ENCODE measurements at places on chromosomes 7 and 10.

DNA sequence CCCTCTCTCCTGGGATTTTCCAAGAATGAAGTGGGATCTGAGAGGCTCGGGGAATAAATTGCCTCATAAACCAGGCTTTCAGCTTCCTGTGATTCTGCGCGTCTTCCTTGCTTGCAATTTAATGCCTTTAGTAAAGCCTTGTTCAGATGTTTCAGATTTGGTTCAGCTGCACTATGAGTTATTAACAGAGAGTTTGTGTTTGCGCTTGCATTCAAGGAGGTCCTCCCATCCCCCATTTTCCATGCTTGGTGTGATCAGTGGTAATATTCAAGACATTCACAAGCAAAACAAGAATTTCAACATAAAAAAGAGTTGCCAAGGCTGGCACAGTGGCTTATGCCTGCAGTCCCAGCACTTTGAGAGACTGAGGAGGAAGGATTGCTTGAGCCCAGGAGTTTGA, 1068.9 kb downstream of the TYW1 start:
- DNase-seq, result no peak

GRCh38 chr7:149883452-149883861, 9.7 kb downstream of the ATP6V0E2 start:
- DNase-seq, result peak; percentile 85

DNA sequence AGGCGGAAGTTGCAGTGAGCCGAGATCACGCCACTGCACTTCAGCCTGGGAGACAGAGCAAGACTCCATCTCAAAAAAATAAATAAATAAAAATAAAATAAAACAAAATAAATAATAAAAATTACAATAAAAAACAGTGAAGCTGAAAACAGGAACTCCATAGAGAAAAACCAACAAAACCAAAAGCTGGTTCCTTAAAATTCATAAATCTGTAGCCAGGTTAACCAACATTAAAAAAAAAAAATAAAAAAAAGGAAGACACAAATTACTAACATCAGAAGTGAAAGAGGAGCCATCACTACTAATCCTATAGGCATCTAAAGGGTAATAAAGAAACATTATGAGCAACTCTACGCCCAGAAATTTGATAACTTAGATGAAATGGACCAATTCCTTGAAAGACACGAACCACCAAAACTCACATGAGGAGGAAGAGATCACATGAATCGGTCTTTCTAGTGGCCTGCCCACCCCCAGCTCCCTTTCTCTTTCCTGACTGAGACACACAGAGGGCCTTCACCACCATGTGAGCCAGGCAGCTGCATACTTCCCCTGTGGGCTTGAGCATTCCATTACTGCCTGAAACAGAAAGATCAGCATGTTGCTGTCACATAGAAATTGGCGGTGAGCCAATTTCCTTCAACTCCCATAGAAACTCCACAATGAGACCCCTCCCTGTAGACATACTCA, 208.7 kb downstream of the MAD1L1 start:
- no peak for DNase-seq

GRCh38 chr7:27198871-27199801, 755 bp downstream of the HOXA13 start:
- peak; percentile 87 for DNase-seq

DNA sequence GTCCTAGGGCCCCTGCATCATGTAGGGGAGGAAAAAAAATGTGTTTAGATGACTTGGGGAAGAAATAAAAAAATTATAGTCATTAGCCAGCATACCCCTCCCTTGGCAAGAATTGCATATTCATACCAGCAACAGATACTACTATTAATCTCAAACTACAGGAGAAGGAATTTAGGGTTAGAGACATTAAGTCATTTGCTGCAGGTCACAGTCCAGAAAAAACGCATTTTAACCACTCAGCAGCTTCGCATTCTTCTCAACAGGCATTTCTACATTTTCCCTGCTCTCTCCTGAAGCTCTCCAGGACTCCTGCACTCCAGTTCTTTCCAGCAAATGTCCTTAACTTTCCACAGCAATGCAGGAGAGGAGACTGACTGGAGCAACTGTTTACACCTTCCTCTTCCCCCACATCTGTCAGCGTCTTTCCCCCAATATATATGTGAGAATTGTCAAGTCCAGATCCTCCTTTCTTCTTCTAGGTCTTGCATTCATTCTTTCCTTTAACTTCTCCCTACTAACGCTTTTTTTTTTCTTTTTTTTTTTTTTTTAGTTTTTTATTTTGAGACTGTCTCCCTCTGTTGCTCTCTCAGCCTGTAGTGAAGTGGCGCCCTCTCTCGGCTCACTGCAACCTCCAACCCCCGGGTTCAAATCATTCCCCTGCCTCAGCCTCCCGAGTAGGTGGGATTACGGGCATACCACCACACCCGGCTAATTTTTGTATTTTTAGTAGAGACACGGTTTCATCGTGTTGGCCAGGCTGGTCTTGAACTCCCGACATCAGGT, 35.6 kb downstream of the PRPS1L1 start:
- no peak for DNase-seq

- DNase-seq, result no peak
These were observed 37.5 kb downstream of the PLEKHA8 start for GRCh38 chr7:30065746-30066145.

DNA sequence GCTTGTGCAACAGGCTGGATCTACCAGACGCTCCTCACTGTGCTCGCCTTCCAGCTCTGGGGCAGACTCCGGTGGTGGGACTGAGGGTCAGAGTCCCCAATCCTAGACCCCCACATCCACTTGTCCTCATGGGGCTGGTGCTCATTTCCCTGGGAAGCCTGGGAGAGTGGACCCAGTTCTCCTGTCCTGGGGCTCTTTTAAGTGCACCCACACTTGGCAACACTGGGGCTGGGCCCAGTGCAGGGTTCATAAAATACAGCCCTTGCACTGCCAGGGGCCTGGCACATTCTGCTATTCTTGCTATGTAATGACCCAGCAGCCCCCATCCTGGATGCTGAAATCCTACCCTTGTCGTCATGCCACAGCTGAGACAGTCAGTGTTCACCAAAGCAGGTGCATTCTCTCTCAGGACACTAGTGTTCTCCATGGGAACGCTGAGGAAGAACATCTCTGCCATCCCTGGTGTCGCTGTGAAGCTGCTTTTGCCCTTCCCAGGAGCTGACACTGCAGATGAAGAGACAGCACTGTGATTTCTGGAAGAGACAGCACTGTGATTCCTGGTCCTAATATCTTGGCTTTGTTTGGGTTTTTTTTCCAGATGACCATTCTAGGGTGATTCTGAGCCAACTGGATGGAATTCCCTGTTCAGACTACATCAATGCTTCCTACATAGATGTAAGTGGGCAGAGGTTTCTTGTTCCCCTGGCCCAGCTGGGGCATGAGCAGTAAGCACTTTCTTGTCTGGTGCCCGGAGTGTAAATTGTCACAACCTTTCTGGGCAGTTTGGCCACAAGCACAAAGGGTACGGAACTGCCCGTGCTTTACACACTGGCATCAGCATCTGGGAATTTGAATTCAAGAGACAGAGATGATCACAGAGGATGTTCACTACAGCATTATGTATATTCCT, 65.6 kb downstream of the MKI67 start:
- DNase-seq, result no peak

DNA sequence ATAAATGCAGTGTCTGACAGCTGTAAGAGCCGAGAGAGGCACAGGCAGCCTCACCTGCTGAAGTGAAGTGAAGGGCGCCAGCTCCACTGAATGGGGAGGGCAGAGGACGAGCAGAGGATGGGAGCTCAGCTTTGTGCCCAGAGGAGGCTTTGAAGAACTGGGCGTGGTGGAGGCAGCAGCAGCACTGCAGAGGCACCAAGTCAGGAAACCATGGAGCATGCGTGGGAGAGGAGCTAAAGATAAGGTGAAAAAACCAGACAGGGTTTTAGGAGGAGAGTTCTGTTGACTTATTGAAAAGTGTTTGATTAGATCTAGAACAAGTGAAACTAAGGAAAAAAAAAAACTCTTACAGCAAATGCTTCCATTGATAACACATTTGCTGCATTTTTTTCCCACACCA, 216.4 kb downstream of the CXCL12 start:
- no peak for DNase-seq

DNA sequence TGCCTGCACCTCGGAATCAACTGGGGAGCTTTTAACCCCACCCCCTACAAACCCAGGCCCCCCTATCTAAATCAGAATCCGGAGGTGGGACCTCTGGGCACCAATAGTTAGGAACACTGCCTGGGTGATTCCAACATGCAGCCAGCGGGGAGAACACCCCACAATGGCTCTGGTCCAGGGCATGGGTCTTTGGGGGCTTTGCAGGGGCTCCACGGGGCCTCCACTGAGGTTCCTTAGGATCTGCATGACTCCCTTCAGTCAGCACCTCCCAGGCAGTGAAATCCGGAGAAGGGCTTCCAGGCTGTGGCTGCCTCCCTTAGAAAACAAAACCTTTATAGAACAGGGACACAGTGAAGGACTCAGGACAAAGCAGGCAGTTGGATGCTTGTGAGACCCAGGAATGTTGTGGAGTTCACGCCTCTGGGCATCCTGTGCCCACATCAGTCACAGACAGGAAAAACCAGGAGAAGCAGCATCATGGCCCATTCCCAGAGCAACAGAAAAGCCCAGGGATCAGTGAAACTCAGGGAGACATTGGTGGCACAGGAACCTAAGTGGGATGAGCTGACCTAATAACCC, 16.5 kb upstream of the AOC1 start:
- DNase-seq, result no peak

- peak; percentile 100 for DNase-seq
These were observed 5.1 kb upstream of the MYL7 start for GRCh38 chr7:44145969-44146911.

- DNase-seq, result no peak
These were observed 27.1 kb upstream of the DNMBP start for GRCh38 chr10:100036850-100037249.

- no peak for DNase-seq
These were observed 37.3 kb downstream of the SHH start for GRCh38 chr7:155774947-155775346.

- DNase-seq, result peak; percentile 97
These were observed 44.2 kb upstream of the DPYSL4 start for GRCh38 chr10:132142396-132143161.

- peak; percentile 81 for DNase-seq
These were observed at the start of gene HOXA6 for GRCh38 chr7:27147199-27148030. TSS of gene HOXA6 (minus strand) at chr7:27147774. CDS start at chr7:27147749, 25 bp downstream.

Data from H7 (cell line).